T1000 (cell line): ENCODE measurements at places on chromosomes 5 and 9.

- no peak for DNase-seq
Measured at GRCh38 chr9:97470076-97470475, 31.4 kb upstream of the TMOD1 start.

GRCh38 chr9:99753436-99753835 is 68.2 kb upstream of the NR4A3 start:
- DNase-seq: no peak

- no peak for DNase-seq
Measured at GRCh38 chr9:120750421-120750820, 36.2 kb upstream of the MEGF9 start.

GRCh38 chr9:124784509-124784908 is 7.6 kb downstream of the OLFML2A start:
- no peak for DNase-seq

- no peak for DNase-seq
Measured at GRCh38 chr5:32322882-32323281, 10.1 kb upstream of the MTMR12 start.

- DNase-seq: no peak
Measured at GRCh38 chr5:118891252-118891651, 97.1 kb downstream of the DTWD2 start.

DNA sequence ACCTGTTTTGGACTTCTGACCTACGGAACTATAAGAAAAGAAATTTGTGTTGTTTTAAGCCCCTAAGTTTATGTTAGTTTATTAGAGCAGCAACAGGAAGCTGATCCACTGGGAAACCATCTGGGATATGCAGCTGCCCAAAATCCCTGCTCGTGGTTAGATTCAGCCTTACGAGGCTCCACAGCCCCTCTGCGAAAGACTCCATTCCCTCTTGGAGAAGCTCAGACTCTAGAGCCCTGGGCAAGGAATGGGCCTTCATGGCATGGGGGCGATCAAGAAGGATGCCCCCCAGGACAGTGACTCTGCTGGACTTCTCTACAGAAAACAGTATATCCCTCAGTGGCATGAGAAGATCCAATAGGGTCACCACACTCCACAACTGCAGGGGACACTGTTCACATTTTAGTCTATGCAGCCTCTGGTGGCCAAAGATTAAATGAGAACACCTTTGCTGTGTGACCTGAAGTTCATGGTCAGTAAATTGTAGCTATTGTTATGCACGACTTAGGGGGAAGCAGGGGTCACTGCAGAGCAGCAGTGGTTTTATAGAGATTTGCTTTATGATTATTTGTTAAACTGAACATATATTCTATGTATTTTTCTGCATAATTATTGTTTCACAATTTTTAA is 21.1 kb downstream of the IRF1 start:
- no peak for DNase-seq

- DNase-seq: peak; percentile 3
Measured at GRCh38 chr9:22683700-22684075, 237.1 kb downstream of the DMRTA1 start.

- no peak for DNase-seq
Measured at GRCh38 chr9:592225-592624, 249.3 kb upstream of the DMRT1 start.

- peak; percentile 3 for DNase-seq
Measured at GRCh38 chr9:92385477-92385876, 18.9 kb downstream of the OGN start.

- DNase-seq: no peak
Measured at GRCh38 chr5:143352691-143353090, 50.8 kb downstream of the NR3C1 start.

- DNase-seq: no peak
Measured at GRCh38 chr5:66410122-66410521, 186.1 kb upstream of the MAST4 start.

DNA sequence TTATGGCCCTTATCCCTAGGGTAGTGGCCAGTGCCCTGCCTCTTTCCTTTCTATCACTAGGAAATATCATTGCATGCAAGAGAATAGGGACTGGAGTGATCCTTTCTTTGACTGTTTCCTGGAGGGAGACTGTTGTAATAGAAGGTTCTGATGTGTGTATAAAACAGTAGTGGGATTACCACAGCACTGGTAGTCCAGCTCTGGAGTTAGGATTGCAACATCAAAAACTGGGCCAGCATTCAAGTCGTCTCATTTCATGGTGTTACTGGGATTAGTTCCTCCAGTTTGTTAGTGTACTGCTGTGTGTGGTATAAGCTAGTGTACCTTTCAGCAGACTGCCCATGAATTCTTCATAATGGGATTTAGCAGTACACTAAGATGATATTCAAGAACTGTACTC is 45.8 kb downstream of the KIAA1958 start:
- no peak for DNase-seq

GRCh38 chr5:156838961-156839360 is 11.1 kb upstream of the PPP1R2B start:
- DNase-seq: no peak

DNA sequence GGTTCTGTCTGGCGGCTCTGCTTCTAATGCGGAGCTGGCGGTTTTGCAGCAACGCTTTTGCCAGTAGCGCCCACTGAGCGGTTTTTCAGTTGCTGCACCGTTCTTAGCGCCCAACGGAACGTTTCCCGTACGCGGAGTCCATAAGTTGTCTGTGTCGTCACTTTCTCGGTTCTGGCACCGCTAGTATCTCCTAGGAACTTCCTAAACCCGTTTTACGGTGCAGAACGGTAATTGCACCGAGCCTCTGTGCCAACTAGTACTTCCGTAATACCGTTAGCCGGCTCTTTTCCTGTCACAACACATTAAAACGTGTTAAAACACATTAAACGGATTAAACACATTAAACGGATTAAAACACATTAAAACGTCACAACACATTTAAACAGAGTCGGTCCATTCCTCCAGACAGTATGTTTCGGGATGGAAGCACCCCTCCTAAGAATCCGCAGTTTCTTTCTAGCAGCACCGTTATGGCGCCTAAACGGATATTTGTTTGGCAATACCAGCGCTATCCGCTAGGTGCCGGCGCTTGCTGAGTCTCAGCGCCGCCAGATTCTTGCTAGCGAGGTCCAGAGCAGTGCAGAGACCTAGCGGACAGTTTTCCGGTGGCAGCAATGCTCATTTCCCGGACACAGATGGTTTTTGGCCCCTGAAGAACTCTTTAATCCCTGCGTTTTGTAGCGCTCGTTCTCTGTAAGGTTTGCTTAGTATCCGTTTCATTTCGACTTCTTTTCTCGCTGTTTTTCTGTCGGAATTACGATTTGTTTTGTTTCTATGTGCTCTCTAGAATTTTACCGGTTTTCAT is 45.4 kb downstream of the ANXA2R start:
- peak; percentile 81 for DNase-seq
